ENCODE measurements at places on chromosomes 3 and 15. TPM values are rescaled to one million over a fixed set of nuclear protein-coding genes. Genes with fewer than 3 reads are reported as not detected.
A peak's percentile ranks its signal among the peaks of the same experiment; 100 is the strongest.

DNA sequence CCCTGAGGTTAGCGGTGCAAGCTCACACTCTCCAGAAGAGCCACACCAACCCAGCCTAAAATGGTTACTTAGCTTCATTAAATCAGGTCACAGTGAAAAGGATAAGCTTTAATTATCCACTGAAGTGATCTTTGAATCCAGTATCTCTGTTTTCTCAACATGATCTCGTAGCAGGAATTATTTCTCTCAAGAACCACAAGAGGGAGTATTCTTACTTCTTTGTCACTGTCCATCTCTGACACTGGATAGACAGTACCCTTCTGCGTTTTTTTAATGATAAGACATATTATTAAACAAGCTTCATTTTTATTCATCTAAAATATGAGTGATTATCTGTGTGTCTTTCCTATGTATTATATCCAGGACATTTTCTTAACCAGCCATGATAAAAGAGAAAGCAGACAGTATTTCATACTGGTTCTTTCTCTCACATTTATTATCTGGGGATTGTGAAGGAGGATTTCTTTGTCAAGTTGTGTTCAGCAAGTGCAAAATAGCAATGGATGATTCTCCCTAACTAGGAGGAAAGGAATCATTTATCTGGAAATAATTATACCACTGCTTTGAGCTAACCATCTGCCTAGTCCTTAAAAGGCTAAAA lies 105.4 kb upstream of the CCDC54 start:
- H3K27me3 ChIP-seq = no peaks in the 10 kb centered on the region
- no peaks in the 10 kb centered on the region for H3K4me1 ChIP-seq
- no peaks in the 10 kb centered on the region for H3K36me3 ChIP-seq
- no peak overlapping the region for H3K4me3 ChIP-seq

DNA sequence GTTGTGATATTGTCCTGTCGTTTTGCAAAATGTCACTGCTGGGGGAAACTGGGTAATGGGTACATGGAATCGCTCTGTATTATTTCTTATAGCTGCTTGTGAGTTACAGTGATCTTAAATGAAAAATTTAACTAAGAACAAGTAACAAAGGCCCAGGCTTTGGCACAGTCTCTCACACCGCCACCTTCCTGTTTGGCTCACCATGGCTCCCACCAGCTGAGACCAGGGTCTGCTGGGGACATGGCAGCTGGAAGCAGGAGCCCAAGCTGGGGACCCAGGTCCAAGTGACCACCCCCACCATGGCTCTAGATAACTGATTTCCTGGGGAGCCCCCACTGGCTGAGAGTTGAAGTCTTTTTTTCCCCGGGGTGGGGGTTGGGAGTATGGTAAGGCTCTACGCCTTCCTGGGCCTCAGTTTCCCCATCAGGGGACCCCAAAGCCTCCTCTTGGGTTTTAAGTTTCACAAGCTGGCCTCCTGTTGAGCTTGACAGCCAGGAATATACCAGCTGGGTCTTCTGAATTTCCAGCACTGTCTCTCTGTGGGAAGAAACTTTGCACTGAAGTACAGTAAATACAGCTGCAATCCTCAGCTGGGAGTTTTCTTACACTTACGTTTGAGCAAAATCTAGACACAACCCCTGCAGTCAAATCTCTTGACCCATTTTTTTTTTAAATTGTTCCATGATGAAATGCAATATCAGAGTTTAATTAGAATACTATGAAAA lies 26.1 kb downstream of the ABTB1 start:
- H3K27ac ChIP-seq = peak overlapping the region; percentile 88
- H3K4me1 ChIP-seq = peaks cover 20% of the 10 kb centered on the region
- H3K27me3 ChIP-seq = no peaks in the 10 kb centered on the region
- H3K36me3 ChIP-seq = no peaks in the 10 kb centered on the region

Gene PLS1
- total RNA-seq = 22.8 TPM

- no peak overlapping the region for H3K4me3 ChIP-seq
- no peaks in the 10 kb centered on the region for H3K27me3 ChIP-seq
- no peaks in the 10 kb centered on the region for H3K4me1 ChIP-seq
- no peak overlapping the region for H3K27ac ChIP-seq
- no peaks in the 10 kb centered on the region for H3K36me3 ChIP-seq
- DNase-seq = no peak
These were observed 61.0 kb upstream of the PYDC2 start for GRCh38 chr3:191399918-191400317.

- peaks cover 15% of the 10 kb centered on the region for H3K27me3 ChIP-seq
- peak; percentile 35 for DNase-seq
- H3K4me3 ChIP-seq = no peak overlapping the region
- H3K36me3 ChIP-seq = no peaks in the 10 kb centered on the region
These were observed 149.4 kb upstream of the SLC6A11 start for GRCh38 chr3:10666621-10667020.

DNA sequence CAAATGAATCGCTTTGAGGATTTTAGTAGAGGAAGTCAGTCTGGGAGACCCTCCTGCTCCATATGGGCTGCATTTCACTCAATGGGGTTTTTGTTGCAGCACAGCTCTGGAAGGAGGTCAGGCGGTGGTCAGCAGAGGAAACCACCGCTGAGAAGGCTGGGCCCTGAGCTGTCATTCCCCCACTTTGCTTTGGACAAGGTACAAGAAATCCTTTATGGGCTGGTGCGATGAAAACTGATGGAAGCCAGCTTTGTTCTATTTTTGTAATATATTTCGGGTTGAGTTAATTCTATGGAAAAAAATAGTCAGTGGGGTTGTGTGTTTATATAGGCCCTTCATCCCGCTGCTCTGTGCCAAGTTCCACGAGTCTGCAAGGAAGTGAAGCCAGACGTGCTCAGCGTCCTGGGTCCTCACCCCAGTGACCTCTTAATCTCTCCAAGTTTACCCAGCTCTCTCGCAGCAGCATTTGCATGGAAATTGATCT lies 157.1 kb upstream of the TMC3 start:
- no peaks in the 10 kb centered on the region for H3K36me3 ChIP-seq
- peaks cover 17% of the 10 kb centered on the region for H3K4me1 ChIP-seq
- peak overlapping the region; percentile 87 for H3K27ac ChIP-seq
- no peak overlapping the region for H3K4me3 ChIP-seq

DNA sequence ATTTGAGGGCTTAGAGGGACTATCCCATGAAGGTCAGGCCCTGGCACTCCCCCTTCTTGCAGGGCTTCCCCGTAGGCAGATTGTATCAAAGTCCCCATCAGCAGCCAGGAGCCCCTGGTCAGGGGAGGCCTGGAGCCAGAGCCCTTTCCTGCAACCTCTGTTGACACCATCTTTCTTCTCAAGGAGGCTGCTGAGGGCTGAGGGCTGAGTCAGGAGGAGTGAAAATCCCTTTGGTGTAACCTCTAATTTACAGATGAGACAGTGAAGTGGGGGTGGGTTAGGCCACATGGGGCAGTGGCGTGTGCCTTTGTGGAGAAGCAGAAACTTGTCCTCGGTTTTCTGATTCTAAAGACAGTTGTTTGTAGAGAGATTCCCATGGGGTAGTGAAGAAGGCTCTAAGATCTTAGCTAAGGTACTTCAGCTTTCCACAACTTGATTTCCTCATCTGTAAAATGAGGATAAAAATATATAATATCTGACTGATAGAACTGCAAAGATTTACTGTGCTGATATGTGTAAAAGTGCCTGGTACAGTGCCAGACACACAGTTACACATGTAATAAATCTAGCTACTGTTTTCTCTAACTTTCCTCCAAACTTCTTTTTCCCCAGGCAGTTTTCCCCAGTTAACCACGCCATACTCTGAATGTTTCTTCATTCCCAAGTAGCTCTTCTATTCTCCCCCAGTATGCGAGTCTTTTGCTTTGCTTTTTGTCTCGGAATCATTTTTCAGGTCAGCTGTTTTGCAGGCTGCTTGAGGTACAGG lies 249.4 kb upstream of the TPM1 start:
- no peak for DNase-seq
- no peaks in the 10 kb centered on the region for H3K36me3 ChIP-seq
- H3K4me1 ChIP-seq = peaks cover 12% of the 10 kb centered on the region
- H3K4me3 ChIP-seq = no peak overlapping the region

All from hepatocyte (in vitro differentiated cells).